T-helper 1 cell (primary cell): ENCODE measurements at places on chromosomes 4 and X.
A peak's percentile ranks its signal among the peaks of the same experiment; 100 is the strongest.

- peak; percentile 19 for DNase-seq
Observed at GRCh38 chrX:9464435-9465371, at the start of gene TBL1X. TSS of gene TBL1X (plus strand) at chrX:9465058. CDS start at chrX:9653587, 188,529 bp downstream.

- DNase-seq: peak; percentile 74
Observed at GRCh38 chr4:140152013-140152703, 1.8 kb downstream of the MAML3 start.

DNA sequence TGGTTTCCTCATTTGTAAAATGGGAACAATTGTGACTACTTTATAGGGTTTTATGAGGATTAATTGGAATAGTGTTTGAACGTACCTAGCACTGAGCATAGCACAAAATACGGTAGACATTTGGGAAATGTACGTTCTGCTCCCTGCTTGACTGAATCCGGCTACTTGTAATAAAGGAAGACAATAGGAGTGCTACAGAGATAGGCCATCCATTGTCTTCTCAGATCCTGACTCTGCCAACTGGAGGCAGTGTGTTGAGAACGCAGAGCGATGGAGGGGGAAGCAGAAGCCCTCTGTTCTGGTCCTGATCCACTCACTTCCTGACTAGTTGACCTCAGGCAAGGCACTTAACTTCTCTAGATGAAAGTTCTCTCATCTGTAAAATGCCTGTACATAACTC, 26.4 kb downstream of the ENPP6 start:
- DNase-seq: no peak

- DNase-seq: no peak
Observed at GRCh38 chrX:65587616-65588526, 53.3 kb upstream of the LAS1L start.

DNA sequence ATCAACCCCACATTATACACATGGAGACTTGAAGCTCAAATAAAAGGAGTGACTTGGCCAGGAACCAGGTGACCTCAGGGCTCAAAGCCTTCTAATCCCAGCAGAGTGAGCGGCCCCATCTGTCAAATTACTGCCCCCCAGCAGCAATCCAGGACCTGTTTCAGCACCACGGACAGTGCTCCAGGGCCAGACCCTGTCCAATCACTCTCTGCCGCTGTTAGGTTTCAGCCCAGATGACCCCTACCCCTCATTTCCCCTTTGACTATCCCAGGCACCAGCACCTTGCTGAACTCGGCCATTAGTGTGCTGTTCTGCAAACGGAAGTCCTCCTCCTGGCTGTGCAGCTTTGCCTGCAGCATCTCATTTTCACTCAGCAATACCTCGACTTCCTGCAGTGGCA, 5.1 kb downstream of the GRIPAP1 start:
- no peak for DNase-seq

GRCh38 chr4:41632481-41633073, 94.6 kb downstream of the LIMCH1 start:
- DNase-seq: no peak

DNA sequence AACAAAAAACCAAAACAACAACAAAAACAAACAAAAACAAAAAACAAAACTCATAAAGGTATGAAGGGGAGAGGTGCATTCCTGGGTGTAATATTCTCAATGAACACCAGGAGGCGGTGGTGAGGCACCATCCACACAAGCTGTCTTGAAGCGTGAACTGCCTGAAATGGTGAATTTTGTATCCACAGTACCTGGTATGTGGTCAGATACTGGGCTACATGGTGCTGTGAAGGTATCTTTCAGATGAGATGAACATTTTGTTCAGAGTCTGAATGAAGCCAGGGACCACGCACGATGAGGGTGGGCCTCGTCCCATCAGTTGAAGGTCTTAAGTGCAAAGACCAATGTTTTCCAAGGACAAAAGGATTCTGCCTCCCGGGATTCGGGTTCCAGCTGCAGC, 58.5 kb downstream of the ASMT start:
- DNase-seq: no peak

GRCh38 chr4:152240232-152240631, 295.7 kb downstream of the FBXW7 start:
- no peak for DNase-seq

- no peak for DNase-seq
Observed at GRCh38 chr4:124060261-124060918, 652.1 kb downstream of the ANKRD50 start.

DNA sequence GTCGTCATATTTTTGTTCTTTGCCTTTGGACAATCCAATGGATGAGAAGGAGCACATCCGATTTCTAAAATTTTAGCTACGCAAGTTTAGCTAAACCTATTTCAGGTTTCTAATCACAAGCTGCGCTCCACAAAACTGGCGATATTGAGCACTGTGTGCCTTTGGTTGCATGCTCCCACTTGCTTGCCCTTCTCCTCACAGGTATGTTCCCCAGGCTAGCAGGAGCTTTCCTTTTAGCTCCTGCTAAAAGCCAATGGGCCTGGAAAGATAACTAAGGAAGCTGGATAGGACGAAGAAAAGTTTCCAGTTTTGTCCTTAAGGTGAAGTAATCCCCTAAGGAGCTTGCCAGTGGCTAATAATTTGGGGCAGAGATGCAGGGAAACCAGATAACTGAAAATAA, 975.2 kb downstream of the FSTL5 start:
- no peak for DNase-seq

DNA sequence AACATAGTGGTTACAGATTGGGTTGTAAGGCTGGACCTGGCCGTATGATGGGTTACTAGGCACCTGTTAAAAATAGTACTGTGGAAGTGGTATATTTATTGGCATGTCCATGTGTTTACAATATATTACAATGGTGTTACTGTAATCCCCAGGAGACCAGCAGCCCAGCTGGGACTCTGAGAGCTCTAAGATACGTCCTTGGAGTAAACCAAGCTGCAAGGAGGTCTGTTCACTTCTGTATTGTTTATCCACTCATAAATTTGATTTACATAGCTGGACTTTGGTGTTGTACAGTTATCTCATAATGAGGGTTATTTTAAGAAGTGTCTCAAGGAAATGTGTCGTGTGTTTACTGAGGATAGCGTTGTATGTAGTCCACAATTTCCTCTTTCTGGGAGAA, 93.8 kb downstream of the TBL1X start:
- DNase-seq: no peak

DNA sequence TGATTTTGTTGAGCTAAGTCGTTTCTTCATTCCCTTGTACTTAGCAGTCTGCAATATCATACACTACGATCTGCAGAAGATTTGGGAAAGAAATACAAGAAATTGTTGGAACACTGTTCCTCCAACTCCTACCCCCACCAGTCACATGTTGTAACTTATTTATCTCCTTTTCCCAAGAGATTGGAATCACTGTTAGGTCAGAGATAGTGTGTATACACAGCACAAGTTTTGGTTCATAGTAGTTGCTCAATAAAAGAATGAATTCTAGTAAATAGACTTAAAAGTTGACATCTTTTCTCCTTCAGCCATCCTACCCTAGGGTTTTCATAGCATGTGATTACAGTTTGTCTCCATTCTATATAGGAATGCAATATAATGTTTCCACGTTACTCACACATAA, 68.8 kb downstream of the ARFIP1 start:
- no peak for DNase-seq

- no peak for DNase-seq
Observed at GRCh38 chr4:118995693-118996391, 107.2 kb downstream of the SYNPO2 start.

DNA sequence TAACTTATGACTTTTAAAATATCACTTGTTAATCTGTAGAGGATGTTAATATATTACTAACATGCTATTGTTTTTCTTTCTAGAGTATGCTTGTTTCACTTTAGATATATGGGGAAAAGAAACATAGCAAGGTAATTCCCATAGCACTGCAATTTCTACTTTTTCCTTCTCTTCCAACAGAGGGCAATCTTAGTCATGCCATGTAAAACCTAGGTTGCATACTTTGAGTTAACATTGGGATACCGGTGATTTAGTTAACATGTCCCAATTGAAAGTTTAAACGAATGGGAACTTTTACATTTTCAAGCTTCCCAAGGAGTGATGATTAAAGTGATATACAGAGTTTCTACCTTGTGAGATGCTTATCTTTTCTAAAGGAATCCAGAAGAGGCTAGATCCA, 89.4 kb upstream of the IL13RA1 start:
- no peak for DNase-seq

DNA sequence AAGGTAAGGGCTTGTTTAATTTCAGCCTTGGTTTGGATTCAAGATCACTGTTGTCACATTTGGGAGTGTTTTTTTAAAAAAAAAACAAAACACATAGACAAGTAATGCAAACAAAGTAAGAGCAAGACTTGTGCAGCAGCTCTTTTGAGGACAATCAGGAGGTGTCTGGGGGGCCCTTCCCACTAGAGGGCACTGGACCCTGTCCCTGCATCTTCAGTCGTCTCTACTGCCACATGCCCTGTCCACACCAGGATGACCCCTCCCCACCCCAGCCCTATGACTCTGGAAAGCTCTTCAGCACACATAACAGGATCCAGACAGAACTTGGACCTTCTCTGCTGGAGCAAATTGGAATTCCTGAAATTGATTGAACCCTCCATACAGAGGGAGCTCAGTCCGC, 71.0 kb downstream of the USP46 start:
- peak; percentile 9 for DNase-seq

GRCh38 chrX:124030520-124030919, 69.0 kb downstream of the STAG2 start:
- DNase-seq: no peak

GRCh38 chr4:24922416-24922815, 9.6 kb upstream of the CCDC149 start:
- no peak for DNase-seq

DNA sequence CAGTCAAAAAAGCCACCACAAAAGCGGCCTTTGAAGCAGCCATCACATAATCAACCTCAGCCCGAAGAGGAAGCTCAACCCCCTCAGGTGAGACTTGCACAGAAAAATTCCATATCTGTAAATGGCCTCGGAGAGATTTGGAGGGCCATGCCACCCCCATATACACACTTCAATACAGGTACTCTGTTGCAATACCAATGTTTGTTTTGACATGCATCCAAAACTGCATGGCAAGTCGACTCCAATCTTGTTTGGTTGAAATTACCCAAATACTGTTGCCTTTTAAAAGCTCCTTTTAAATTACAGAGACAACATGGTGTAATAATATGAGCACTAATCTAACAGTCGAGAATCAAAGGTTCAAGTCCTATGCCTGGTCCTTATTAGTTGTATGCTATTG, 5.9 kb downstream of the ENAM start:
- no peak for DNase-seq

DNA sequence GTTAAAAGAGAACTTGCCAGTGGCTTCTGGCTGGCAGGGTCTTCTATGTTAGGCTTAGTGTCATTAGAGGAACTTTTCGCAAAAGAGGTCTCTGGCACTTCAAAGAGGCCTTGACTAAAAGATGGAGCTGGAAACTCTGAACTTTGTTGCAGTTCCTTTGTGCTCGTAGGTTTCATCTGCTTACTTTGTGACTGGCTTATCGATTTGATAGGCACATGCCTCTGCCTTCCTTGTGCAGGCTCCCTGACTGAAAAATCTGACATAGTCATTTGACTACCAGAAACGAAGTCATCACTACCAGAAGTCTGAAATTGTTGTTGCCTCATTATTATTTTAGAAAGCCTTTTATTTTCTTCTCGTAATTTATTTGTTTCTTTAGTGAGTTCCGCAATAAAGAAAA, 93.9 kb upstream of the IL13RA1 start:
- DNase-seq: no peak

DNA sequence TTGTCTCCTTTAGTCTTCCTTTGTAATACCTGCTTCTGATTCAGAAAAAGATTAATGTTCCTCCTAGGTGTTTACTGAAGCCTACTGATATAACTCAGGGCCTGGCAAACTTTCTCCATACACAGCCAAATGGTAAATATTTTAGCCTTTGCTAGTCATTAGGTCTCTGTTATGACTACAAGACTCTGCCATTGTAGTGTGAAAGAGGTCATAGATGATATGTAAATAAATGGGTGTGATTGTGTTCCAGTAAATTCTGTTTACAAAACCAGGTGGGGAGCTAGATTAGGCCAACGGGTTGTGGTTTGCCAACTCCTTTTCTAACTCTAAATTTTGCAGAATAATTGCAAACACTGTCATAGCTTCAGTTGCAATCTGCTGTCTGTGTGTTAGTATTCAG, 568.1 kb upstream of the GNPDA2 start:
- DNase-seq: no peak

GRCh38 chr4:72171761-72172160, 140.0 kb downstream of the NPFFR2 start:
- DNase-seq: no peak

DNA sequence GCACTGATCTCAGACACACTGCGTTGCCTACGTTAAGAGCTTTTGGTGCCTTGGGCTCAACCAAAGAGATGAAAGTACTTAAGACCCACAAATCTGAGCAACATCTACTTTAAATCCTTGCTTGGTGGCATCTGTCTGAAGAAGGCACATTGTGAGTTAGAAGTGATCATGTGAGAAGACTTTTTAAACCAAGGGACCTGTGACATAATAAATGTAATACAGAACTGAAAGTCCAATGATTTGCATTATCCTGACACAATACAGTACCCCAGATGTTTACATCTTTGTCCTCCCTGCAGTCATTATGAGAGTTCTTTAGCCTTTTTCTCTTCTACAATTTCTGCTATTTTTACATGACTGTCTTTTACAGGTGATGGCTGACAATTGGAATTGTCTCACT, 96.7 kb upstream of the FTHL17 start:
- DNase-seq: no peak

- DNase-seq: no peak
Observed at GRCh38 chrX:133249266-133250058, 31.3 kb upstream of the TFDP3 start.

GRCh38 chr4:7367864-7368277, 66.9 kb downstream of the PSAPL1 start:
- DNase-seq: no peak

GRCh38 chr4:7554905-7555304, 120.2 kb upstream of the PSAPL1 start:
- DNase-seq: no peak

- peak; percentile 37 for DNase-seq
Observed at GRCh38 chrX:153723351-153724251, 586 bp downstream of the BCAP31 start.

DNA sequence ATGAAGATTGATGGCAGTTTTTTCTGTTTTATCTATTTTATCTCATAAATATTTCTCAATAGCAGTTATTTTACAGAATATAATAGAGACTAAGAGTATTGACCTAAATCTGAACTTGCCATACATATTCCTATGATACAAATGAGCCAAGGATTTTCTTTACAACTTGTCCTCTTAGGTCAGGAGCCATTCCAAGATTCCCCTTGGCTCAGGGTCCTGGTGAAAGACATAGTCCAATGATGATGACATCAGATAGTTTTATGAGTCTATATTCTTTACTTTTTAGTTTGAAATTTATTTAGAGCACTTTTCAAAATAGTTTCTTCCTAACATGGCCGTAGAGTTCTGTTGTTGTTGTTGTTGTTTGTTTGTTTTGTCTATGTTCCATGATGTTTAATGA, 869.1 kb upstream of the GRID2 start:
- DNase-seq: no peak

DNA sequence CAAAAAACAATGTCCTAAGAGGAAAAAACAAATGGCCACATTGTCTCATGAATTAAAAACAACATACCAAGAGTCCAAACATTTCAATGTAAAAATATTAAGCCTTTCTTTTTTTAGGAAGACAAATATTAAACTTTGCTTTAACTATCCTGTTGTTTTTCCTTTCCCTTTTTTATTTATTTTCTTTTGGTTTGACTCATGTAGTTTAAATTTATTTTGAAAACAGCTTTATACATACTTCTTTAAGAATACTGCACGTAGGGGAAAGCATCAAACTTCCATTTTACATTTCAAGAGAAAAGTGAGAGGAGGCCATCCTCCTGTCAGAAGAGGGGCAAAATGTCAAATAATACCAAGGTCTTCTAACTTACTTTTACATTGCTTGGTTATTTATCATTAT, 8.7 kb downstream of the GAB1 start:
- DNase-seq: no peak
